D721Med (cell line): ENCODE measurements at places on chromosomes 1 and 21.

- no peak for DNase-seq
Measured at GRCh38 chr1:67440339-67440738, 10.1 kb upstream of the SERBP1 start.

- no peak for DNase-seq
Measured at GRCh38 chr1:231814021-231814420, 187.4 kb downstream of the DISC1 start.

- no peak for DNase-seq
Measured at GRCh38 chr1:52542085-52542688, 10.7 kb downstream of the TUT4 start.

DNA sequence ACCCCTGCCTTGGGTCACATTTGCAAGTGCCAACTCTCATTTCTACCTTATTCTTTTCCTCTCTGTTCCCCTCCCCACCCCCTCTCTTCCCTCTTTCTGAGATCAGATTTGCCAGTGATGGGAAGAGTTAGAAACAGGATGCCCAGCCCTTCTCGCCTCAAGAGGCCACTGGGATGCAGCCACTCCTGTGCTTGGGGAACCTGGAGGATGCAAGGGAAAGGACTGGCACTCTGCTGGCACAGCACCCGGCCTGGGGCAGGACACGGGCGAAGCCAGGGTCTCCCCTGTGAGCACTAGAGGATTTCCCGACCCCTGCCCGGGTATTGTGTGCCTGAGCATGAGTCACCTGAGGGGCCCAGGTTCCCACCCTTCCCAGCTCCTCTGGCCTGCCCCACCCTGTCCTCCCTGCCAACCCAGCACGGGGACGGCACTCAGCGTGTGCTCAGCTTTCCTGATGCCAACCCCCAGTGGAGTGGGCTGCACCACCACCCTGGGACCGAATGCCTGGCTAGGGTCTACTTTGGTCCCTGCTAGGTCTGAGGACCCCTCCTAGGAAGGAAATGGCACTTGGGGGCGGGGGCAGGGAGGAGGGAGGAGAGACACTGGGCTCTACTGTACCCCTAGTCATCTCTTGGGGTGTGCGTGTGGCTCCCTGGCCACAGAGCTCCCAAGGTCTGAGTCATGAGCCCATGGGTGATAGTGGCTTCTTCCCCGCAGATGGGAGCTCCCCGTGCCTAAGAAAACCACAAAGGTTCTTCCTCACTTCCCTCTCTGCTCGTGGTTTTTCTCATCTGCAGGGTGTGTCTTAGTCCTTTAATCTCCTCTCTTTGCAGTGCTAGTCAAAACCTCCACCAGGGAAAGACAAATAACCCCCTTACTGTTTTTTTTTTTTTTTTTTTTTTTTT lies 12.4 kb downstream of the LMNA start:
- DNase-seq, result no peak

- DNase-seq, result no peak
Measured at GRCh38 chr1:20426371-20426770, 59.6 kb downstream of the CAMK2N1 start.

GRCh38 chr1:69148731-69149130 lies 419.0 kb upstream of the LRRC7 start:
- no peak for DNase-seq

DNA sequence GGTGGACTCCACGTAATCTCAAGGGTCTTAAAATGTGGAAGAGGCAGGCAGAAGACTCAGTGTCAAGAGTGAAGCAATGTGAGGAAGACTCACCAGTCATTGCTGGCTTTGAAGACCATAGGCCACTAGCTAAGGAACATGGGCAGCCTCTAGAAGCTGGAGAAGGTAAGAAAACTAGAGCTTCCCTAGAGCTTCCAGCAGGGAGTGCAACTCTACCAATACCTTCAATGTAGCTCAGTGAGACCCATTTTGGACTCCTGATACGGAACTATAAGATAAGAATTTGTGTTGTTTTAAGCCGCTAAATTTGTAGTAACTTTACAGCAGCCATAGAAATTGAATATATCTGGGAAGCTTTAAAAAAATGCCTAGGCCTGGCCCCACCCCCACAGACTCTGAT lies 18.9 kb downstream of the METTL13 start:
- DNase-seq, result no peak

GRCh38 chr1:158246650-158247049 lies 7.6 kb upstream of the CD1A start:
- no peak for DNase-seq

DNA sequence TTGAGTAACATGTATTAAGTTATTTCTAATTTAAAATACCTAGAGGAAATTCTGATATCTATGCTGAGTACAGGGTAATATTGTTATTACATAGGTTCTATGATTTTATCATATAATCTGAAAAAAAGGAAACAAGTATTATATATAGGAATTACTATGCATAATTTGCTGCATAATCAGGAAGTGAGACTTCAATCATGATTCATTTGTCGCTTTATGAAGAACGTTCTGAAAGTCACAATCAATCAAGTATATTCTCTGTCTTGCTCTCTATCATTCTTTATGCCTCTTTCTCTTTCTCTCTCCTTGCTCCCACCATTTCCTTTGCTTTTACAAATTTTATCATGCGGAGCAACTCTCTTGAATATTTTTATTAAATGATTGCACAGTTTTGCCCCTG lies 1130.3 kb downstream of the PLA2G4A start:
- DNase-seq, result no peak

GRCh38 chr1:215957663-215958062 lies 390.6 kb downstream of the KCTD3 start:
- no peak for DNase-seq

- DNase-seq, result no peak
Measured at GRCh38 chr21:21064353-21064752, 66.1 kb downstream of the NCAM2 start.

- no peak for DNase-seq
Measured at GRCh38 chr1:80993154-80993980, 807.4 kb upstream of the ADGRL2 start.

GRCh38 chr1:94284476-94284875 lies 47.1 kb upstream of the ARHGAP29 start:
- no peak for DNase-seq

- DNase-seq, result no peak
Measured at GRCh38 chr21:36566644-36567043, 86.7 kb upstream of the CLDN14 start.

DNA sequence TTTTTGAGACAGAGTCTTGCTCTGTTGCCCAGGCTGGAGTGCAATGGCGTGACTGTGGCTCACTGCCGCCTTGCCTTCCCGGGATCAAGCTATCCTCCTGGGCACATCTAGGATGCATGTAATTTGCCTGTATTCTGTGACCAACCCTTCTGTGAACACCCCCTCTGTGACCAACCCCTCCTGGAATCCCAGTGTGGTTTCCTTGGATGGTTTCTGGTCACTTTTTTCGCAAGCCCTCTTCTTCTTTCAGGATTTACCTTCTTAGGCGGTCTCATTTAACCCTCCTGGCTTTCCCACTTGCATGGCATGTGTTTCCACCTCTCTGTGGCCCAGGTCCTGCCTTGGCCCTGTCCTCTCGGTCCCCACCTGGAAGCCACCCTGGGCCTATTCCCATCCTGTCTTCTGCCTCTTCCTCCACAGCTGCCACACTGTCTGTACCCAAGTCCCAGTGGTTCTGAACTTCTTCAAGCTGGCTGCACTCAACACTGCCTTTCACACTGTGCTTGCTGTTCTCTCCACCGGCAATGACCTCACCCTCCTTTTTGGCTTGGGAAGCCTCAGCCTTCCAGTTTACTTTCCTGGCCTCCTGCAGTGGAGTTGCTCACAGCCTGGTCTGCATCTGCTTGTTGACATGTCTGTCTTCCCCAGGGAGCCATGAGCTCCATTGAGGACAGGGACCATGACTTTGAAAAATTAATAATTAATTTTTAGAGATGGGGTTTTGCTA lies 57.0 kb downstream of the DISC1 start:
- DNase-seq, result no peak
